ENCODE measurements at places on chromosomes 1 and 21. TPM values are rescaled to one million over a fixed set of nuclear protein-coding genes. Genes with fewer than 3 reads are reported as not detected.

The LCE3E gene
- total RNA-seq = not detected

The SPRR2G gene
- total RNA-seq = not detected

The MSH4 gene
- total RNA-seq = 0.20 TPM

The ARTN gene
- total RNA-seq = 0.69 TPM

The MFSD2A gene
- total RNA-seq = 2.5 TPM

The HPDL gene
- total RNA-seq = 1.0 TPM

The AQP10 gene
- not detected for total RNA-seq

The RGSL1 gene
- not detected for total RNA-seq

The PLK3 gene
- 30.0 TPM for total RNA-seq

The NPPB gene
- not detected for total RNA-seq

The AKR7A3 gene
- total RNA-seq = 0.45 TPM

The TXLNA gene
- 78.3 TPM for total RNA-seq
